GM10248 (cell line): ENCODE measurements at places on chromosomes 6 and 20.

DNA sequence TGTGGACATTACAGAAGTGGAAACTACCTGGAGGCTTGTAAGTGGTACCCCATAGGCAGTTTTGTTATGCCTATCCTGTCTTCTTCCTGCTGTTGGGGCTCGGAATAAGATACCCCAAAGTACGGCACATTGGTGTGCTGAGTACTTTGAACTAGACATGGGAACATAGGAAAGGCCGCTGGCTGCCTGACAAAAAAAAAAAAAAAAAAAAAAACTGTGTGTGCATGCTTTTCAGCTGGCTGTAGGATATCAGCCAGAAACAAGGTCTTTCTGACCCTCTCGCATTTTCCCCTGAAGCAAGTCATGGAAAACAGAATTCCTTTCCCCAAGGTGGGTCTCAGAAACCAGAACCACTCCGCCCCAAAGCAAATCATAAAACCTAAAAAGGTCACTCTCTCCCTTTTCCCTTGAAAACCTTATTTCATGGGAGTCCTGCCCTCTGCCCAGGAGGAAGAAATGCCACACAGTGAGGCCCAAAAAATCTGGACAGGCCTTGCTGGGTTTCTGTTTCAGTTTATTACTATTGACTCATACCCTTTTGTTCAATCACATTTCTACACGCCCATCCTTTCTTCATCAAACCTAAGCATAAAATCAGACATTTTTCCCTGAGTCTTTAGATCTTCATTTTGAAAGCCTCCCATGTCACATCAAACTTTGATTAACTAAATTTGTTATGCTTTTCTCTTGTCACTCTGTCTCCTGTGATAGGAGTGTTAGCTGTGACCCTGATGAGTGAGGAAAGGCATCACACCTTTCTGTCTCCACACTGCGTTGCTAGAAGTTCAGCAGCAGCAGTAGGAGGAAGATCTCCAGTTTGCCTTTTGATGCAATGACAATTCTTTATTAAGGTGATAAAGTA is 17.2 kb downstream of the SLC2A12 start:
- no peak for DNase-seq

- DNase-seq: no peak
These were observed 63.7 kb downstream of the HIVEP2 start for GRCh38 chr6:142881290-142881689.

GRCh38 chr6:53353624-53354023 is 4.9 kb upstream of the ELOVL5 start:
- no peak for DNase-seq

- DNase-seq: no peak
These were observed 175.8 kb upstream of the GGTLC1 start for GRCh38 chr20:24164360-24164759.

- no peak for DNase-seq
These were observed 4.0 kb downstream of the HSPA1B start for GRCh38 chr6:31831350-31832215.
